ENCODE measurements at places on chromosomes 4 and X.

DNA sequence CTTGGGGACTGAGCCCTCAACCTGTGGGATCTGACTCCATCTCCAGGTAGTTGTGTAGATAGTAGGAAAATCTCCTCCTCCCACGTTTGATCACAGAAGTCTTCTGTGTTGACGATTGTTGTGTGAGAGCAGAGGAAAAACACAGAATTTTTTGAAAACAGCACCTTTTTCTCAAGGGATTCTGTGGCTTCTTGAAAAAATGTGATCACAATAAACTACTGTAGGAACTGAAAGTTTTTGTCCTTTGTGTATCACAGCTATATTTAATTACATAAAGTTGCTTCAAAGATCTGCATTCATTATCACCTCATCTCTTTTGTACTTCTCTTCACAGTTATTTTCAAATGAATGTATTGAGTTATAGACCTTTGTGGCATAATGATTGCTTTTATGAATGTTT, 85.1 kb downstream of the AFF1 start:
- no peak for DNase-seq

DNA sequence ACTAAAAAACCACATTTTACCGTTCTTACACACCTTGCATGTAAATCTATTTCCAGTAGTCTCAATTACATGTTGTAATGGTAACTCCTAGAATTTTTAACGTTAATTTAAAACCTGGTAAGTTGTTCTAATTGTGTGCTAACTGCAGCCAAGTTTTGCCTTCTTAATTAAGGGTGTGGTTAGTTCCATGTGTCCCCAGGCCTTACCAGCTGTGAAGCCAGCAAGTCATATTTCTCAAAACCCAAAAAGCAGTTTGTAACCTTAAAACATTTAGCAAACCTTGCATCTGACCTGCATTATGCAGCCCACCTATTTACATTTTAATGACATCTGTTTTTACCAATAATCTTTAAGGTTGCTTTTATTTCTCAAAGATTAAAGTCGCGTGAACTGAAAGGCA, 18.4 kb upstream of the FAM47E start:
- DNase-seq: no peak

DNA sequence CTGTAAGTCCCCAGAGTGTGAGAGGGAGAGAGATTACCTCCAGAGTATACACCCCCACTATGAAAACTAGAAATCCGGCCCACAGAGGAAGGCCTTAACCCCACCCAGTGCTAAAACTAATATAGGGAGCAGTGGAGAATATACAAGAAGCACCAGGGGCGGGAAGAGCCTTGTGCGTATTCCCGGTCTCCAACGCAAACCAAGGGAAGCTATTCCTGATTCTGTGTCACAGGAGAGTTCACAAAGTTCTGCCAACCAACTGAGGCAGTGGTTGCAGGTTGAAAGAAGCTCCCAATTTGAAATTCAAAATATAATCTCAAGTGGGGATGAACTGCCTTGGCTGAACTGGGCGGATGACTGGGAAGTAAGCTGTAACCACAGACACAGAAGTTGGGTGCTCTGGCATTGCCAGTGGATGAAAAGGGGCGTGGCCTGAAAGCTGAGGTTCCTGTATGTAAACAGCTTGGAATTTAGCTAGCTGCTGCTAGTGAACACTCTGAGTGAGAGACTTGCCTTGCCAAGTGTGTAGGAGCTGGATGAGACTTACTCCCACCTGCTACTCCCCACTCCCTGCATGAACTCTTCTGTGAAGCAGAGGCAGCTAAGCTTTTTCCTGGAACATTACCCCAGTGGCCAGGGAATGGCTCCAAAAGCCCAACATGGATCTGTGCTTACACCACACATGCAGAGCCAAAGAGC, 32.7 kb downstream of the ELF2 start:
- DNase-seq: no peak

DNA sequence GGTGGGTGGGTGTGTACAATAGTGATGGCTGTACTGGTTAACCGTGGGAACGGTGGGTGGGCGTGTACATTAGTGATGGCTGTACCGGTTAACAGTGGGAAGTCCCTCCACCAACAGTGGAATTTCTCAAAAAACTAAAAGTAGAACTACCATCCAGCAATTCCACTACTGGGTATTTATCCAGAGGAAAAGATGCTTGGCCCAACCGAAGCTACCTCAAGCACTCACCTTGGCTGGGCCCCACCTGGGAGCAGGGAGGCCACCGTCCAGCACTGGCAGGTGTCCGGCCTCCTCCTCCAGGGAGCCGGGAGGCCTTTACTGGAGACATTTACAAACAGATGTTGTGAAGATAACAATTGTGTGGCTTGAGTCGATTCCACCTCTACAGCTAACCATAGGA, 6.0 kb upstream of the MAEA start:
- no peak for DNase-seq

DNA sequence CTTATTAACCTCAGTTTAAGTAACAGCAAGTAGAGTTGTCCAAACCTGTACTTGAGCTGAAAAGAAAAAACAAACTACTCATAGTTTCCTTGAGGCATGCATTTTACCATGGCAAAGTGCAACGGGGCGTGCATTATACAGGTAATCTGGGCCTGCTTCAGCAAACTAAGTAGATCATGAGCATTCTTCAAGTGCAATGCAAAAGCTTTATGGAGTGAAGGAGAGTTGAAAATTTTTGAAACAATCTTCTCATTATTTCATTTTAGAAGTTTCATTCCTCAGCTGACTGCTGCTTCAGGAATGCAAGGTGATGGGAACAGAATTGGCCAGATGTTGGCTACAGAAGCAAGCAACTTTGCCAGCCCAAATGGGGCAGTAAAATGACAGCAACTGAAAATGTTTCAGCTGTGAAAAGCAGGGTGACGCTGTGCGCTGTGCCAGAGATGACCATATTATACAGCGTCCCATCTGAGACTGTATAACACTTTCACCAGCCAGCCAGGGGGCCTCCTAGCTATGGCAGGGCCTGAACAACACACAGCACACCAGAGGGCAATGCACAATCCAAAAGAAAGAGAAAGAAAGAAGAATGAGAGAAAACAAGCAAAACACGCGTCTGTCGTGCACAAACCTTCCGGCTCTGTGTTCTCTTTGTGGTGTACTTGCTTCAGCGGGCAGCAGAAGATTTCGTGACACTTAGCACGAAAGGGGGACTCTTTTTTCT, 145.5 kb upstream of the FGF13 start:
- no peak for DNase-seq

- DNase-seq: no peak
Observed at GRCh38 chrX:77977095-77977494, 7.7 kb upstream of the PGAM4 start.

- no peak for DNase-seq
Observed at GRCh38 chr4:155473420-155474095, 96.8 kb upstream of the MAP9 start.

DNA sequence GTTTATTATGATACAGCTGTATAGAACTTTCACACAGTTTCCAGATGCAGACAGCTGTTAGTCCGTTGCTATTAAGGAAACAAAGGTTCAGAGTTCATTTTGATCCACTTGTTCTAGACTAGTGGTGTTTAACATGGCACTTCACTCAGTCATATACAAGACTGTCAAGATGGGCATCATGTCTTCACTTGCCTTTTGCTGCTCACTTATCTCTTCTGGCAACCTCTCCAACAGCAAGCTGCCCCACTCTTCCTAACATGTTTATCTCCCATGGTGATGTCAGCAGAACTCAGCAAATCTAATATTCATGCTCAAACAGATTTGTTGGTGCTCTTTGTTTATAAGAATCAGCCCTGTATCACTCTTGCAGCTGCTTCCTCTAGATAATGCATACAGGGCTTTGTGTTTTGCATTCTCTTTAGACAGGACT, 236.2 kb upstream of the HAND2 start:
- no peak for DNase-seq

DNA sequence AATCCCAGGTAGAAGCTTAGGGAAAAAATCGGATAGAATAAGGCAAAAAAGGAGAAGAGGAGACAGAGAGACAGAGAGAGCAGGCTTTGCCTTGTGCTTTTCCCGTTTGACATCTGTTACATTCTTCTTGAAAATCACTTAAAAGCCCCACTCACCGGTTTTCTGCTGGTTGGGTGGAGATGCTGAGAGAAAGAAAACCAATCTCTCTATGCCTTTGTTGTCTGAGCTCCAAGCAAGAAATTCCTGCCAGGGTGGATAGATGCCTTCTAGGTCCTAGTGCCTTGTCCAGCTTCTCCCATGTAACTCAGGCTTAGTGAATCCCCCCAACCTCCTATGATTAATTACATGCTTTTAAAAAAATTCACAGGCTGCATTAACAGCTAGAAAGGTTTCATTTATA, at the start of gene DCX:
DCX (minus strand) TSS at position 210 of the 400 bp plus-strand sequence. CDS start 1,794 bp downstream, outside the sequence.
- DNase-seq: no peak

- no peak for DNase-seq
Observed at GRCh38 chr4:84433633-84434222, 65.4 kb downstream of the NKX6-1 start.

- no peak for DNase-seq
Observed at GRCh38 chr4:70801265-70801809, 38.4 kb downstream of the GRSF1 start.
